Heart left ventricle (tissue), 16 donors: ENCODE measurements at places on chromosomes 13 and 19.

GRCh38 chr13:46484561-46484960 is 68.4 kb upstream of the LRCH1 start:
- DNase-seq: no peak
- H3K4me3 ChIP-seq: no peak overlapping the region
- no peak overlapping the region for H3K27ac ChIP-seq

DNA sequence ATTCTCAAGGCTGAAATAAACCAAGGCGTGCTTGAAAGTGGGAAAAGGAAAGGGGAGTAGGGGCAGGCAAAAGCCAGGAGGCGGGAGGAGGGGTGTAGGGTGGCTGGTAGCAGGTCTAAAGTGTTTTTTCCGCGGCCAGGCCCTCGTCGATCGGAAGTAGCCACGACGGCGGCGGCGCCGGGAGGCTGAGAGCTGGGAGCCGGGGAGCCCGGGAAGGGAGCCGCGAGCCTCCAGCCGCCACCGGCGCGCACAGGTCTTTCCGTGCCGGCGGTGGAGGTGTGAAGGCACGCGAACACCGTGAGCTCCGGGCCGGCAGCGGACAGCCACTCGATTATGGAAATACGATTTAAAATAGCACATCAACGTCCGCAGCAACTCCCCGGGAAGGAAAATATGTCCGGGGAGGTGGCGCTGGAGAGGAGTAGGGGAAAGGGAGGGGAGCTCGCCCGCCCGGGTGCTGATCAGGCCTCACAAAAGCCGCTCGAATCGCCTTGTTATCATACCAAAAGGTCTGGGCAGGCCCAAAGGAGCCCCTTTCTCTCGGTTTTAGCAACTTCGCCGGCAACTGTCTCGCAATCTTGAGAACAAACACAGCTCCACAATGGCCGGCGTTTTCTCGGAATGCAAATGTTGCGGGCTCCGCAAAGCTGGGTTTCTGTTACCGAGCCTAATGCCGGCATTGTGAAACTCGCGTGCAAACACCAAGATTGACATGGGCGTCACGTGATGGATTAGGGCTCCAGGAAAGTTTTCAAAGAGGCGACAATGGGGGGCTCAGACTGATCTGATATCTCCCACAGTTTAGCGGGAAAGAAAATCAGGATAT is 2.9 kb upstream of the PCDH8 start:
- H3K27ac ChIP-seq: peak overlapping the region; percentile 64
- peak overlapping the region; percentile 66 for H3K4me3 ChIP-seq
- H3K36me3 ChIP-seq: no peaks in the 10 kb centered on the region

DNA sequence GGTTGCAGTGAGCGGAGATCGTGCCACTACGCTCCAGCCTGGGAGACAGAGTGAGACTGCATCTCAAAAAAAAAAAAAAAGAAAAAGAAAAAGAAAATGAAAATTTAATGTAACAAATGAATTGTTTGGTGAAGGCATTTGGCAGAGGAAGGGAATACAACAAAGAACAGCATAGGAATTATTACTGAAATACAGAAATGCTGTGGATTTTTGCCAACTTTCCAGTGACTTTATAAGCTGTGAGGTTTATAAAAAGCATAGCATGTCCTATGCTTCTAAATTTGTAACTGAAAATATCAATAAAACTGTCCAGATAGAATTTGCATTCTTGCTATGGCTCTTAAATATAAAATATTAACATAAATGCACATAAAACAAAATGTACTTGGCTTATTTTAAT is 112.9 kb upstream of the IRS2 start:
- no peaks in the 10 kb centered on the region for H3K36me3 ChIP-seq
- no peaks in the 10 kb centered on the region for H3K4me1 ChIP-seq
- H3K4me3 ChIP-seq: no peak overlapping the region
- no peak overlapping the region for H3K27ac ChIP-seq
- H3K27me3 ChIP-seq: no peaks in the 10 kb centered on the region

GRCh38 chr19:47002106-47002766 is 17.4 kb upstream of the NPAS1 start:
- no peak for DNase-seq
- H3K27ac ChIP-seq: no peak overlapping the region
- no peaks in the 10 kb centered on the region for H3K27me3 ChIP-seq
- no peak overlapping the region for H3K4me3 ChIP-seq
- H3K36me3 ChIP-seq: peaks cover 43% of the 10 kb centered on the region

DNA sequence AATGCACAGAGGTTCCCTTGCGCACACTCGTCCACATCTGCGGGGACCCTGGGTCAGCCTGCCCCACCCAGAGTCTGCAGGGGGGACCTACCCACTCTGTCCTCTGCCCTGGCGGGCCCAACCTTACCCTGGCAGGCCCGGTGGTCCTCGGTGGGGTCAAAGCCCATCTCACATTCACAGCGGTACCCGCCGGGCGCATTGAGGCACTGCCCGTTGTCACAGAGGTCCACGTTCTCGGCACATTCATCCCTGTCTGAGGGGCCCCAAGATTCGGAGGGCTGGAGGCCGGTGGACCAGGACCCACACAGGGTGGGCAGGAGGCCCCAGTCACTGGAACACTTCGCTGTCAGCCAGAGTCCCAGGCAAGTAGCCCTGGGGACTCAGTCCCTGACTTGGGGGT is 38.5 kb downstream of the FBN3 start:
- H3K27me3 ChIP-seq: no peaks in the 10 kb centered on the region
- H3K4me3 ChIP-seq: no peak overlapping the region
- H3K4me1 ChIP-seq: no peaks in the 10 kb centered on the region
